Head of caudate nucleus (tissue), 42 donors: ENCODE measurements at places on chromosomes 5 and 9.
A peak's percentile ranks its signal among the peaks of the same experiment; 100 is the strongest.

DNA sequence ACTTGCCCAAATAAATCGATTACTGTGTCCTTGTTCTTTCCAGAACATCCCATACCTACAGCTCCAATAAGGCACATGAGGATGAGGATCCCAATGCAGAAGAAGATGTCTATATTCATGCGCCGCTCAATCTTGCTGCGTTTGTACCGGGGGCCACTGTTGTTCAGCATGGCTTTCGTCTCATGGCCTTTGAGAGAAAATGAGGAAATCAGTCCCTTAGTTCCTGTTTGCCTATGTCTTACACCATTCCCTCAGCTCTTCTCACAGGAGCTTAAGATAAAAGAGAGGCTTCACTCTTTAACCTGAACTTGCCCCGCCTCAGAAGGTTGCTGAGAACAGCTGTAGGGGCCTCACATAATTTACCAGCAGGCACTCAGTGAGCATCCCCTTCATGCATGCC lies 211.6 kb downstream of the ATP10B start:
- DNase-seq, result no peak

- no peak for DNase-seq
Observed at GRCh38 chr5:141656396-141656795, 5.2 kb upstream of the FCHSD1 start.

DNA sequence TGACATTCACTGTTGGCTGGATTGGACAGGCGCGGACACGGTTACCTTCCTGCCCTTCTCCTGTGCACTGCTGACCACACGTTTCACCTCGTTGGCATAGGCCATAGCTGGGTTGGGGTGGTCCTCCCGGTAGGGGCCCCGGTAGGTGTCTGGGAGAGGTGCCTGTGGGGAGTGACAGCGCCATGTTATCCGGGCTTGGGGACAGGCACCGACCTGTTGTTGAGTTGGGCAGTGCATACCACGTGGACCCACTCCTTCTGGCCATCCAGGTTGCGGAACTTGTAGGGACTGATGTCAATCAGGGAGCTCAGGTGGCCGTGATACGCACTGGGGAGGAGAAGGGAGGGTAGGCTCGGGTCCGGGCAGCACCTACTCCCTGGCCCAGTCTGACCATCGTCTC lies 8.2 kb downstream of the PHYKPL start:
- DNase-seq, result no peak

- DNase-seq, result no peak
Observed at GRCh38 chr9:16075696-16076095, 522.9 kb downstream of the CCDC171 start.

GRCh38 chr9:109328978-109329637 lies 8.2 kb upstream of the EPB41L4B start:
- DNase-seq, result no peak

GRCh38 chr5:100432741-100433140 lies 102.4 kb upstream of the FAM174A start:
- no peak for DNase-seq

GRCh38 chr9:4293293-4293941 lies 6.5 kb downstream of the GLIS3 start:
- no peak for DNase-seq

DNA sequence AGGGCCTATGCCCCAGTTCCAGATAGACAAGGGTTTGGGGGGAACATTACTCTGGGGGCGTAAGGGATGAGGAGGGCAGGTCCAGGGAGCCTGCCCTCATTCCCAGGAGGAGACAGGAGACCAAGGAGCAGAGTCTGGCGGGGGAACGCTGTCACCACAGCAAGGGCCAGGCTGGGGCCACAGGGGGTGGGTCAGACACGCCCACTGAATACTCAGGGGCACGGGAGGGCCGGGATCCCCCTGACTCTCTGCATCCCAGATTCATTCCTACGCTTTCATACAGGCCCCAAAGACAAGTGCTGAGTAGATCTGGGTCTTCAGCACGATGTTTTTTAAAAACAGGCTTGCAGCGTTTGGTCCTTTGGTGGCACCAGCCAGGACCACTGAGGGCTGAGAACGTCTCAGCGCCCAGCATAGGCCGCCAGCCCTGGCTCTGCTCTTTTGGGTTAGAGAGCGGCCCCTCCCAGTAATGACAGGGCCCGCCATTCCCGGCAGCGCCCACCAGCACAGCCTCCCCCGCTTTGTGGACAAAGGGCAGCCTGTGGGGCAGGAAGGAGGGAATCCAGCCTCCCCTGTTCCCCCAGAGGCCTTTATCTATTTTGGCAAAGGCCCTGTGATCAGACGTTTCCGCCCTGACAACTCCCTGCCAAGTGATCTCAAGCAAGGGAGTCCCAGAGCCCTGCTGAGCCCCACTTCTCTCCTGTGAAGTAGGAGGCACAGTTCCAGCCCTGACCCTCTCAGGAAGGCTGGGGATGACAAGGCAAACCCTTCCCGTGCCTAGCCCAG lies 24.9 kb downstream of the NEK6 start:
- peak; percentile 34 for DNase-seq

DNA sequence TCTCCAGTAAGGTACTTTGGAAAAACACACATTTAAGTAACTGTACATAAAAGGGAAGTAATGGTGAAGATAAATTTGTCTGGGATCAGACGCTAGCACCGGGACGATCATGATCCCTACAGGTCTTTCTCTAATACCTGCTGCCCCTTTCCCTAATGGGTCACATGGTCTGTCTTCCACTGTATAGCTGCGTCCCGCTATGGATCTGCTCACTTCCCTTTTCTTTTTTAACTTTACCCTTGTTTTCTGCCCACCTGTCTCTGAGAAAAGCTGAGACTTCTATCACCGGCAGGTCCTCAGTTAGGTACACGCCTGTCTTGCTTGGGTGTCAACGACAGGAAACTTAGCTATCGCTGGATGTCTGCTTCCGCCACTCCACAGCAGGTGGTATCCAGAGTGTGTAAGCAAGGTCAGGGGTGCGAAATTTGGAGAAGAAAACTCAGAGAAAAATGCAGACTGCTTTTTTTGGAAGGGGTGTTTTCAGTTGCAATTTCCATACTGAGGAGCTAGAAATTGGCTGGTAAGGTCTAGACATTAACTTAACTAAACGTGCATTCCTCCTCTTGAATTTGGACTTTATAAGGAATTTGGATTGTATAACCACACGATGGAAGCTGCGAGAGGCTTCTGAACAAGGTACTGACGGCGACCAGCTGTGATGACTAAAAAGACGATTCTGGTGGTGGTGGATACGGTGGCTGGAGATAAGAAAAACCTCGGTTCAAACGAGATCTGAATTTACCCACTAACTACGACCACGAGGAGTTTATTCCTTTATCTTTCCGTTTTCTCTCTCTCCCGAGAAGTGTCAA lies 1.1 kb upstream of the ICE1 start:
- peak; percentile 18 for DNase-seq

DNA sequence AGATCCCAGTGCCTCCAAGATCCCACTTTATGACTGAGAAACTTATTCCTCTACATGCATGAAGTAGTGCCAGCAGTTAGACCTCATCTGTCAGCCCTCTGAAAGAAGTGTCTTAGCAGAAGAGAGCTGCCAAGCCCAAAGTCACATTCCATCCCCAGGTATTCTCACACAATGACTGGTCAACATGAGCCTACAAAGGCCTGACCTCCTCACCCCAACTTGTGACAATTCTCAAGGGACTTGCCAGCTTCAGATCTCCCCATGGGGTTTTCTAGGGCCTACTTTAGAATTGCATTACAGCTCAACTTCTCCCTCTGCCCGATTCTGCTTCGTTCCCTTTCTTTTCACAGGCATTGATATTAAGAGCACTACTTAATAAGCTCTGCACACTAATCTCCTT lies 393.8 kb upstream of the SLC30A5 start:
- no peak for DNase-seq

DNA sequence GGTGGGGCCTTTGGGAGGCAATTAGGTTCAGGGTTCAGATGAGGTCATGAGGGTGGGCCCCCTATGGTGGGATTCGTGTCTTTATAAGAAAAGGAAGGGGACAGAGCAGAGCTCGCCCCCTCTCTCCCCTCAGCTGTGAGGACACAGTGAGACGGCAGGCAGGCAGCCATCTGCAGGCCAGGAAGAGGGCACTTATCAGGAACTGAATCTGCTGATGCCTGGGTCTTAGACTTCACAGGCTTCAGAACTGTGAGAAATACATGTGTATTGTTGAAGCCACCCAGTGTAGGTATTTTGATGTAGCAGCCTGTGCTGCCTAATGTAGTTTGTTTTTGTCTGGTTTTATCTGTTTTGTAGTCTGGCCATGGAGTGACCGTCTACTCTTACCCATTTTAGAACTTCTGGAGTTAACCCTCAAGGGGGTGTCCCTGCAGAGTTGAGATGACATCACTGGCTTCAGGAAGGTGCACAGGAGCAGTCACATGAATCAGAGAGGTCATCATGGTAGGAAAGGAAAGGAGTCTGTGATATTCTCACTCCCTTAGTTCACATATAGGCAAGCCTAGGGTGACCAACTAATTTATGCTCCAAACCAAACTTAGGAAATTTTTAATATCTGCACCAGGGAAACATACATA lies 71.0 kb downstream of the LRRC70 start:
- no peak for DNase-seq

DNA sequence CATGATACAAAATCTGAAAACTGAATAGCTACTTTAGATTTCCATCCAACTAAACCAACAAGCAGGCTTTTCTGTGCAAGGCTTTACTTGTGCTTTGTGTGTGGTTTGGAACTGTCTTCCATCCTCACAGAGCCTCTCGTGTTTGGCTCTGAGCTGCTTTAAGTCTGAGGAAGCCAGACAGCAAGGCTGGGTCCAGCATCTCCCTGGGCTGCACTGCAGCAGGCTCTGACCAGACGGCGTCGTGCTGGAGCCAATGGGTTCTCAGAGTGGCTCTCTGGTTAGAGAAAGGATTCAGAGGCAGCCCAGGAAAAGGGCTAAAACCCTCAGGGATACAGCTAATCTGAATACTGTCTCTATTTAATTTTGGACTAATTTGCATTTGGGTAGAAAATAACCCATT lies 207.9 kb upstream of the EFNA5 start:
- DNase-seq, result peak; percentile 21

DNA sequence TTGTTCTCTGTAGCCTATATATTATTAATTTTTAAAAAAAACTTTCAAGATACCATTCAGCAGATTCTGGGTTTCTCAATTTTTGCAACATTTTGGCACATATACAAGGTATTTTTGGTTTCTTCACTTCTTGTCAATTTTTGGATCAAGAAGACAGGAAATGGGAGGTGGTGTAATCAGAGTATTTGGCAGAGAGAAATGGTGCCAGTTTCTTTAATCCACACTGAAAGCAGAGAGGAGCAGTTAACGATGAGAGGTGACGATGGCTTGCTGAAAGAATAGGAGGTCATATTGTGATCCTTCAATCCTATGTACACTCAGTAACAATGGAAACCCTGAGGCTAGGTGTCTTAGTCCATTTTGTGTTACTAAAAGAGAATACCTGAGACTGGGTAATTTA lies 16.4 kb downstream of the NNT start:
- no peak for DNase-seq

GRCh38 chr5:159515909-159516415 lies 185.7 kb upstream of the IL12B start:
- peak; percentile 10 for DNase-seq

DNA sequence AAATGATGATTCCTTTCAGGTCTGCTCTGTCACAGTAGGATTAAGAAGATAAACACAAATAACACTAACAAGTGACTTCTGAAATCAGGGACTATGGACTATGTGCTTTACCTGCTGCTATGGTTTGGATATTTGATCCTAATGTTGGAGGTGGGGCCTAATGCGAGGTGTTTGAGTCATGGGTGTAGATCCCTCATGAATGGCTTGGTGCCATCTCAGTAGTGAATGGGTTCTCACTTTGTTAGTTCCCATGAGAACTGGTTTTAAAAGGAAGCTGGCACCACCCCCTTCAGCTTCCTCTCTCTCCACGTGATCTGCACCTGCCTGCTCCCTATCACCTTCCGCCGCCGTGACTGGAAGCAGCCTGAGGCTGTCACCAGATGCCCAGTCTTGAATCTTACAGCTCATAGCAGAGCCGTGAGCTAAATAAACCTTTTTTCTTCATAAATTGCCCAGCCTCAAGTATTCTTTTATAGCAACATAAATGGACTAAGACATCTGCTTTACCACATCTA lies 3.3 kb downstream of the PPIC start:
- DNase-seq, result no peak

DNA sequence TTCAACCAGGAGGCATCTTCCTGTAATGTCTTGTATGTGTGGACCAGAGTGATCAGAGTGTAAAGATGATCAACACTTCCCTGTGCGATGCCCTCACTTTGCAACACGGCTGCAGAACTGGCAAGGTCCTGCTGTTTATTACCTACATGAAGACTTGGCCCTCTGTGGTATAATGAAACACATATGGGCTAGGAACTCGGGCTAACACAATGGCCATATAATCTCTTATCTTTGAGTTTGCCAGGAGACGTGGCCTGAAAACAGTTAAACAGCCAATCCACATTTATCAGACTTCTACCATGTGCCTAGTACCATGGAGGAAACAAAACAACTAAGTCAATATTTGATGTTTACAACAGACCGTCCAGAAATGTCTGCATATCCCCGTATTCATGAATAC lies 145.5 kb downstream of the ZNF462 start:
- DNase-seq, result no peak

- DNase-seq, result no peak
Observed at GRCh38 chr5:77620405-77620804, 18.1 kb downstream of the OTP start.

DNA sequence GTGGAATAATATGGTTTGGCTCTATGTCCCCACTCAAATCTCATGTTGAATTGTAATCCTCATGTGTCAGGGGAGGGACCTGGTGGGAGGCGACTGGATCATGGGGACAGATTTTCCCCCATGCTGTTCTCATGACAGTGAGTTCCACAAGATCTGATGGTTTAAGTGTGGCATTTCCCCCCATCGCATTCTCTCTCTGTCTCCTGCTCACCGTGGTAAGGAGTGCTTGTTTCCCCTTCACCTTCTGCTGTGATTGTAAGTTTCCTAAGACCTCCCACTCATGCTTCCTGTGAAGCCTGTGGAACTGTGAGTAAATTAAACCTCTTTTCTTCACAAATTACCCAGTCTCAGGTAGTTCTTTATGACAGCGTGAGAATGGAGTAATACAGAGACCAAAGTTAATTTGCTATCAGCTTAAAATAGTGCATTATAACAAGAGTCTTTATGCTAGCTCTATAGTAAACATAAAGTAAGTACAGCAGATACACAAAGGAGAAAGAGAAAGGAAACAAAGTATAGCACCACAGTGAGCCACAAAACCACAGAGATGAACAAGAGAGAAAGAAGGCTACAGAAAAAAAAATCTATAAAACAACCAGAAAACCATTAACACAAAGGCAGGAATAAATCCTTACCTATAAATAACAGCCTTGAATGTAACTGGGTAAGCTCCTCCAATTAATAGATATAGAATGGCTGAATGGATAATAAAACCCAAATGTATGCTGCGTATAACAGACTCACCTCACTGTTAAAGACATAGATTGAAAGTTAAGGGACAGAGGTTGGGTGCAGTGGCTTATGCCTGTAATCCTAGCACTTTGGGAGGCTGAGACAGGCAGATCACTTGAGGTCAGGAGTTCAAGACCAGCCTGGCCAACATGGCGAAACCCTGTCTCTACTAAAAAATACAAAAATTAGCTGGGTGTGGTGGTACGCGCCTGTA lies 39.7 kb downstream of the RAPGEF6 start:
- no peak for DNase-seq

GRCh38 chr5:130974021-130974683 lies 190.9 kb downstream of the HINT1 start:
- no peak for DNase-seq
